ENCODE measurements at places on chromosomes 3 and 15. TPM values are rescaled to one million over a fixed set of nuclear protein-coding genes. Genes with fewer than 3 reads are reported as not detected.

Gene RAD51
- total RNA-seq = 18.7 TPM

Gene TCF12
- total RNA-seq = 46.6 TPM

Gene SLC2A2
- not detected for total RNA-seq

Gene WDR93
- total RNA-seq = 0.28 TPM

Gene MUC20
- 0.56 TPM for total RNA-seq

Gene TMCO5A
- total RNA-seq = not detected

Gene KBTBD8
- total RNA-seq = 0.45 TPM

Gene KNG1
- total RNA-seq = not detected

Gene AMOTL2
- total RNA-seq = 41.2 TPM

Gene SLC24A5
- total RNA-seq = not detected

Gene CHMP2B
- 93.1 TPM for total RNA-seq

Gene DUOXA2
- total RNA-seq = not detected

Gene NEK11
- 3.6 TPM for total RNA-seq

Gene CP
- 3.4 TPM for total RNA-seq

Gene KY
- 0.08 TPM for total RNA-seq

Data from A549 treated with CpdA at 1 μM for 4 hours (cell line).